ENCODE measurements at places on chromosomes 1 and 21. TPM values are rescaled to one million over a fixed set of nuclear protein-coding genes. Genes with fewer than 3 reads are reported as not detected.

Gene CD1E
- 0.69 TPM for total RNA-seq

Gene TTC24
- not detected for total RNA-seq

Gene OR2L8
- 0.53 TPM for total RNA-seq

Gene FAM72D
- 0.85 TPM for total RNA-seq

Gene RIPPLY3
- total RNA-seq, result not detected

Gene SEC16B
- 8.6 TPM for total RNA-seq

Gene SYTL1
- total RNA-seq, result 12.8 TPM

Gene MYOC
- 1.4 TPM for total RNA-seq

Gene TRMT13
- total RNA-seq, result 59.4 TPM

Gene SYT14
- 2.4 TPM for total RNA-seq

Gene PDZK1IP1
- not detected for total RNA-seq

Gene NEK2
- total RNA-seq, result 13.1 TPM

Gene AMY2A
- not detected for total RNA-seq

Gene TFF2
- not detected for total RNA-seq

Gene FCRL1
- 0.63 TPM for total RNA-seq

Gene PROK1
- not detected for total RNA-seq

Gene CFHR5
- total RNA-seq, result not detected

Gene DIO1
- not detected for total RNA-seq

Gene ADAMTSL4
- total RNA-seq, result 35.5 TPM

Gene CNIH3
- 5.8 TPM for total RNA-seq

Gene RNF186
- not detected for total RNA-seq

Gene KLHL21
- total RNA-seq, result 17.0 TPM

Gene MAPKAPK2
- total RNA-seq, result 20.4 TPM

Gene BLACAT1
- total RNA-seq, result not detected

Gene NCF2
- total RNA-seq, result 8.6 TPM

Gene KCNQ4
- total RNA-seq, result 2.0 TPM

Gene MRAP
- not detected for total RNA-seq

Gene CCDC18
- 16.7 TPM for total RNA-seq

Gene KPRP
- not detected for total RNA-seq

Gene SPRR1A
- not detected for total RNA-seq

Gene PLA2G2D
- total RNA-seq, result not detected

Gene ITLN2
- total RNA-seq, result not detected

Gene SLC1A7
- not detected for total RNA-seq

Gene MEX3A
- total RNA-seq, result 7.2 TPM

Gene RGSL1
- total RNA-seq, result not detected

Gene NTNG1
- total RNA-seq, result 24.4 TPM

Gene TSACC
- not detected for total RNA-seq

Gene TMEM125
- 0.32 TPM for total RNA-seq

Gene CD164L2
- not detected for total RNA-seq

Gene ALX3
- total RNA-seq, result 0.21 TPM

Gene GPR137B
- 21.1 TPM for total RNA-seq

Gene CELA2A
- not detected for total RNA-seq

Gene SERTAD4
- 6.9 TPM for total RNA-seq

Gene SLC30A2
- 1.7 TPM for total RNA-seq

Gene SELENON
- total RNA-seq, result 24.6 TPM

Gene SLAMF6
- total RNA-seq, result 0.53 TPM

Gene LRRC7
- 47.7 TPM for total RNA-seq

Gene AIRE
- 0.11 TPM for total RNA-seq

Gene OSCP1
- 12.4 TPM for total RNA-seq

Gene IBA57
- 5.4 TPM for total RNA-seq

Gene KIF2C
- 9.4 TPM for total RNA-seq

Gene ADARB1
- 35.3 TPM for total RNA-seq

Gene TGFBR3
- 94.8 TPM for total RNA-seq

Gene PHC2
- total RNA-seq, result 49.2 TPM

Gene OR2T35
- total RNA-seq, result not detected

Gene RAB4A
- total RNA-seq, result 33.5 TPM

Gene AADACL4
- 0.37 TPM for total RNA-seq

Measured in urinary bladder (tissue), 4 donors.